ENCODE measurements at places on chromosomes 5 and 9.

GRCh38 chr9:135040892-135041291 is 46.6 kb upstream of the OLFM1 start:
- no peak for DNase-seq

GRCh38 chr9:132988244-132989013 is 9.9 kb downstream of the GFI1B start:
- no peak for DNase-seq

- no peak for DNase-seq
These were observed 231.9 kb downstream of the AP3B1 start for GRCh38 chr5:78062645-78063044.

GRCh38 chr5:98641671-98642070 is 131.8 kb upstream of the RGMB start:
- DNase-seq = no peak

DNA sequence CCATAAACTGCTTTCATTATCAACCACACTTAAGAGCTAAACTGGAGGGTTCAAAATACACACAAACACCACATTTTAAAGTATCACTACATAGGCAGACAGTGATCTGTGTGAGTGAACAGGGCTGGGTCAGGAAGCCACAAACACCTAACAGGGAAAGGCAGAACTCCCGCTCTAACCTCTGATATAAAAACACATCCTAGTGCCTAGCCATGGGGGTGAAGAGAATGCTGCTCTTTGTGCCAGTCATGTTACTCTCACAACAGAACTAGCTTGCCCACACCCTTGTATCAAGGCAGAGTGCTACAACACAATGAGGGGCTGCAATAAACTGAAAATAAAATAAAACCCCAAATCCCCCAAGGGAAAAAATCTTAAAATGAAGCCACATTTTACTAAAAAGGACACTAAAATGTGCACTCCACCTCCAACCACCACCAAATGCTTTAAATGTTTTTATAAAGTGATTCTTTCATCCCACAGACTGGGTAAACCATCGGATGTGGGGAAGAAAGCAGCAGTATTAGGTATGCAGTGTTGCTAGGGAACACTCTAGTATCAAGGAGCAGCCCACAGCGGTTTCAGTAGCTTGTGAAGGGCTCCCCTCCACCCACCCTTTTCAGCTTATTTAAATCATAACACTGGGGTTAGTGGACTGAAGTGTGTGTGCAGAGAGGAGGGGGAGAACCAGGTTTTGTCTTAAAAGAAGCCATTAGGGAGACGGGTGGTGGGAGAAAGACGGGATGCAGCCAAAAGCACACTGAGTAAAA is 64.5 kb downstream of the TMEM161B start:
- DNase-seq = no peak

DNA sequence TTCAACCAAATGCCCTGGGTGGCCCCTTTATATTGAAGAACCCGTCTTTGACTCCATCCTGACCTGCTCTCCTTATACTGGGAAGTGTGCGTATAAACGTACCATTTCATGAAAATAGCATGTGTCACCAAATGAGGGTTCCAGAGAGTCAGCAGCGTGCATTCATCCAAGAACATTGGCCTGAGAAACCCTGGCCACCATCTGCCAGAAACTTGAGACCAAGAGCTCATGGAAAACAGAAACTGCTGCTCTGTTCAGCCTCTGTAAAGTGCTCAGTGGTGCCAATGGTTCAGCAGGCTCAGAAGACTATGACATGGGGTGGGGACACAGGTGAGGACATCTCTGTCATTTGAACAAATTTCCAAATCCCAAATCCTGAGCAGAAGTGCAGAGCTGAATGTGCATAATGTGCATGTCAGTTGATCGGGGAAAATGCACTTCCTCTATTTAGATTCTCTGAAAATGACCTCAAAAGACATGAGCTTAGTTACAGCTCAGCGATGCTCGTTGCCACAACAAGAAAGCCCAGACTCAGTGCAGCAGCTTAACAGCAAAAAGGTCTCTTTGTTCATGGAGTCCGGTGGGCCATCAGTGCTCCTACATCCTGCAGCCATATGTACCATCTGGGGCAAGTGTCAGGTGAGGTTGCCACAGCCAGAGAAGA is 176.1 kb downstream of the ATPSCKMT start:
- DNase-seq = no peak

DNA sequence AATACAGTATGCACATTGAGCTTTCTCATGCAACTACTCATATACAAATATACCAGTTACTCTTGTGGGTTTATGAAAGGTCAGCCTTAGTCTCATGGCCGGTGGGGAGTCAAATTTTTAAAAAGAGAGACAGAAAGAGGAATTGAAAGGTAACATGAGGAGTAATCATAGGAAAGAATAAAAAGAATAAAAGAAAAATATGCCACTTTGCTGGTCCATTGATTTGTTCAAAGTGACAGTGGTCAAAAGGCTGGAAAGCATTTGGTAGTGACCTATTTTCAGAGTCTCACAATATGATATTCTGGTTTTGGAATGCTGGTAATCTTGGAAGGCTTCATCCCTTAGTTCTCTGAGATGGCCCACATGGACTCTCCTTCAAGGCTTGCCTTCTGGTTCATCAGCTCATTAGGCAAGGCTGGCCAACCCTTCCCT is 67.0 kb downstream of the ZNF366 start:
- DNase-seq = no peak

DNA sequence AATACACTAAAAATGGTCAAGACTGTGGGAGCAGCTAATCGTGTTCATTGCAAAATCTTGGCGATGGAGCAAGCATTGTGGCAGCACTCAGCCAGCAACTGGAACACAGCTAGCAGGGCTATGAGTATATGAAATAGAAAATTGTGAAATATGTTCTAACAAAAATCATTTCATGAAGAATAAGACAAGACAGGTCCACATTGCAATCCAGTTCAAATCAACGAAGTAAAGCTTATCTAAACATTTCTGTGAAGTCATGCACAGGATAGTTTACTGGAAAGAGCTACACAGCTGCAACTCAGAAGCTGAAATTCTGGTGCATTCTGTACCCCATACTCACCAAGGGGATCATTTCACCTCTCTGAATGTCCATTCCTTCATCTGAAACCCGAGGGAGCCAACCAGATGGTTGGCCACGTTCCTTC is 5.3 kb upstream of the NFIL3 start:
- DNase-seq = no peak

DNA sequence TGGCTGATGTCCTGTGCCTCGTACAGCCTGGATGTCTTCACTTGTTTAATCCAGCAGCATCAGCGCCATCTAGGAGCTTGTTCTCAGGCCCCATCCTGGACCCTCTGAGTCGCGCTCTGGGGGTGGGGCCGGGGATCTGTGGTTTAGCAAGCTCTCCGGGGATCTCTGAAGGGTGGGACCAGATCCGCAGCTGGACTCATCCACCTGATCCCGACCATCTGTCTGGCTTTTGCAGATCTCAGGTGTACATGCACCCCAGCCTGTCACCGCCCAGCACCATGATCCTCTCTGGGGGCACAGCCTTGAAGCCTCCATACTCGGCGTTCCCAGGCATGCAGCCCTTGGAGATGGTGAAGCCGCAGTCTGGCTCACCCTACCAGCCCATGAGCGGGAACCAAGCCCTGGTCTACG is 15.1 kb upstream of the POMT1 start:
- DNase-seq = peak; percentile 44

DNA sequence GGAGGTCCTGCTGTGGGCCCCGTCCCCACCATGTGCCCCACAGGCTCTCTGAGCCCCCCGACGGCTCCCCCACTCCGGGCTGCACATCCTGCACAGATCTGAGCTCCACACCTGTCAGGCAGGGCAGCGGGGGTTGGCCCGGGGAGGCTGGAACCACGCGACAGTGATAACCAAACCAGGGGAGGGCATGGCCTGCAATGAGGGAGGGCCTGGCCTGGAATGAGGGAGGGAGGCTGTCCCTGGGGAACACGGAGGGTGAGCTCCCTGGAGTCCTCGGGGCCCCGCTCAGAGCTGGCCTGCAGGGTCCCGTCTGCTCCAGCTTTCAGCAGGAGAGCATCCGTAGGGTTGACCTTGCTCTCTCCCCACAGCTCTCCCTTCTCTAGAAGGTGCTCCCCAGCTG is 30.5 kb downstream of the SLC9A3 start:
- no peak for DNase-seq

- no peak for DNase-seq
These were observed 6.6 kb downstream of the IDNK start for GRCh38 chr9:83629433-83630104.

GRCh38 chr9:33447799-33448553 is 583 bp upstream of the AQP3 start:
- no peak for DNase-seq

DNA sequence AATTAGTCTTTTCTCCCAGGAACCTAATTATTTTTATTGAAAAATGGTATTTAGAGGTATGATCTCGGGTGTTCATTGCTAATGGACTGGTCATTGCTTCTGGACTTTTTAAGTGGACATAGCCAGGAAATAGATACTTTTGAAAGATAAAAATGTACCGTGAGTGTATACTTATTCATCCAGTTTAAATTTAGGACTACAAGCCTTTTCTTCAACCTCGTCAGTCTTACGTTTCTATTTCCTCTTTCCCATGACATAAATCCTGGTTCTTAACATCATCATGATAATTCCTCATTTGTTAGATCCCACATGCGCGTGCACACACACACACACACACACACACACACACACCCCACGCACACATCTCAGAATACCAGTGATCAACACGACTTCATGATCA is 15.1 kb downstream of the PDE8B start:
- no peak for DNase-seq

GRCh38 chr5:89047571-89047970 is 164.6 kb upstream of the MEF2C start:
- no peak for DNase-seq

DNA sequence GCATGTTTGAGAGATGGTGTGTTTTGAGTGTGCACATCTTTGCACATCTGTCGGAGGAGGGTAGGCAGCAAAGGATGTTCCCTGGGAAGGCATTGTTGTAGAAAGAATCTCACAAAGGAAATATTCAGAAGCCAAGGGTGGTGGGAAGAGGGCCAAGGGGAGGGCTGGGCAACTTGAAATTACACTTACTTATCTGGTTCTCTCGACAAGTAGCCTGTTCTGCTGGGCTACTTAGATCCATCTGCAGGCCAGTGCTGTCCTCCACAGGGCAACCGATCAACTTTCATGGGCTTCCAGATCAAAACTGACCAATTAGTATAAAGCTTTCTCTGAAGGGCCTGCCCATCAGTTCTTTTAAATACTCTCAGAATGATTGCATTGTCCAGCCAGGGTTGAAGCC is 495.2 kb downstream of the GADD45G start:
- DNase-seq = peak; percentile 20

DNA sequence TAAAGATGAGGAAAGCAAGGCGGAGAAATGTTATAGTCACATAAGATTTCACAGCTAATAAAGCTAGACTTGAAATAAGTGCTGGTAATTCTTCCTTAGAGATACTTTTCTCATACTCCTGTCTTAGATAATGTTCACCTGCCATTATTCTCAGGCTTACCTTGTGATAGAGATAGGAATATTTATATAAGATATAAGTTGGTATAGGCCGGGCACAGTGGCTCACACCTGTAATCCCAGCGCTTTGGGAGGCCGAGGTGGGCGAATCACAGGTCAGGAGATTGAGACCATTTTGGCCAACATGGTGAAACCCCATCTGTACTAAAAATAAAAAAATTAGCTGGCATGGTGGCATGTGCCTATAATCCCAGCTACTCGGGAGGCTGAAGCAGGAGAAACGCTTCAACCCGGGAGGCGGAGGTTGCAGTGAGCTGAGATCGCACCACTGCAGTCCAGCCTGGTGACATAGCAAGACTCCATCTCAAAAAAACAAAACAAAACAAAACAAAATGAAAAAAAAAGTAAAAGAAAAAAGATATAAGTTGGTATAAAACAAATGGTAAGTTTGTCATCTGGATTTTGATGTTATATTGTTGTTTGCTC is 1918.4 kb downstream of the MAT2B start:
- DNase-seq = no peak

- DNase-seq = no peak
These were observed 248.6 kb downstream of the TMEM232 start for GRCh38 chr5:110477911-110478310.

DNA sequence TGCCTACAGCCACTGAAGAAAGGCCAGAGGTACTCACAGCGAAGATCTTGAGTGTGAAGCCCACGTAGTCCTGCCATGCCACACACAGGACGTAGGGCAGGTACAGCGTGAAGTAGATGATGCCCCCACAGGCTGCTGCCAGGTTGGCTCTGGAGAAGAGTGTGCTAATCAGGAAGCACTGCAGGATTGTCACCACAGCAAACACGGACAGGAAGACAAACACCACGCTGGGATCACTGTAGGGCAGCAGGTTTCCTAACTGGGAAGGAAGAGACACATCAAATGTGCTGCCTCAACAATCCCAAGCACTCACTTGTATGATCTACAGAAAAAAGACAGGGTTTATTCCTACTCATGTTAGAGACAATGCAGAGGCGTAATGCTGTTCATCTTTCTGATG is 63.0 kb downstream of the NIPSNAP3B start:
- DNase-seq = no peak

- DNase-seq = no peak
These were observed 1.7 kb upstream of the LTC4S start for GRCh38 chr5:179791881-179792611.

DNA sequence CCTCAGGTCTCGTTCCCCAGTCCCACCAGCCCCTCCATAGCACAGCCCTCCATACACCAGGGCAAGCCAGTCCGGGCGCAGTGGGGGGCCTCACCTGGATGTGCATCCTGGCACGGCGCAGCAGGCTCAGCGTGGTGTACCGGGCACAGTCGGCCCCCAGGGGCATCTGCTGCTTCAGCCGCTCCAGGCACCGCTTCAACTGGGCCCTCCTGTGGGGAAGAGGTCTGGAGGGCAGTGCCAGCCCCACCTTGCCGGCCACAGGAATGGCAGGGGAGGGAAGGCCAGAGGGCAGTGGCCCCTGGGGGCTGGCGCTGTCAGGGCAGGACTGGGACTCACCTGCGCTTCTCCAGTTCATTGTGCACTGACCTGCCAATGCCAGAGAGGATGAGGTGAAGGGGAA is 1.4 kb downstream of the MXD3 start:
- no peak for DNase-seq

DNA sequence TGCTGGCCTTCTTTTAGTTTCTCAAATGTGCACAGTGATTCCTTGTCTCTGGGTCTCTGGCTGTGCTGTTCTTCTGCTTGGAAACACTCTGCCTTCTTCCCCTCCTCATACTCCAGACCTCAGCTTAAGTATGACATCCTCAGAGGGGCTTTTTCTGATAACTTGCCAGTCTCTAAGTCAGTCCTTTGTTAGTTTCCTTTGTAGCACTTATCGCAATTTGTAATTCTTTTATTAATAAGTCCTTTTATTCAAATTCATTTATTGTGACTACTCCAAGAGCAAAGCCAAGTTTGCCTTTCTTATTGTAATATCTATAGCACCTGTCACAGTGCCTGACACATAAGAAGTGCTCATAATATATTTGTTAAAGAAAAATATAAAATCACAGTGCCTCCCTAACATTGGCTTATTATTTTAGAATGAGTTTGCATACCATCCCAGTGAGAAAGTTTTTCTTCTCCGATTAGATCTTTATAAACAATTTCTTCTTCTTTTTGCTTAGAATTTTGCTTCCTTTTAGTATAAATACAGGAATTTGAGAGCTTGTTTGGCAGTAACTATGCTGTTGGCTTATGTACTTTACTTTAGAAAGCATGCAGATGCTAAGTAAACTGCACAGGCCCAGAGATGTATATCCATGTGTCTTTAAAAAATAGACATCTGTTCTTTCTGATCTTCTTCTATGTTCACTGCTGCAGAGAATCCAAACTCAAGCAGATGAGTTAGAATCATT is 198.0 kb downstream of the GAS1 start:
- DNase-seq = no peak

GRCh38 chr5:56145106-56145505 is 88.0 kb downstream of the ANKRD55 start:
- DNase-seq = no peak

- DNase-seq = no peak
These were observed 69.4 kb downstream of the TLE1 start for GRCh38 chr9:81620002-81620390.
